Stimulated activated CD4-positive, alpha-beta T cell treated with anti-CD3 and anti-CD28 coated beads, Interleukin-15, amount 100 ng/mL, for 48 hours (primary cell): ENCODE measurements at places on chromosomes 13 and 19.

GRCh38 chr19:6608940-6609339 is 18.0 kb upstream of the CD70 start:
- no peak for DNase-seq

DNA sequence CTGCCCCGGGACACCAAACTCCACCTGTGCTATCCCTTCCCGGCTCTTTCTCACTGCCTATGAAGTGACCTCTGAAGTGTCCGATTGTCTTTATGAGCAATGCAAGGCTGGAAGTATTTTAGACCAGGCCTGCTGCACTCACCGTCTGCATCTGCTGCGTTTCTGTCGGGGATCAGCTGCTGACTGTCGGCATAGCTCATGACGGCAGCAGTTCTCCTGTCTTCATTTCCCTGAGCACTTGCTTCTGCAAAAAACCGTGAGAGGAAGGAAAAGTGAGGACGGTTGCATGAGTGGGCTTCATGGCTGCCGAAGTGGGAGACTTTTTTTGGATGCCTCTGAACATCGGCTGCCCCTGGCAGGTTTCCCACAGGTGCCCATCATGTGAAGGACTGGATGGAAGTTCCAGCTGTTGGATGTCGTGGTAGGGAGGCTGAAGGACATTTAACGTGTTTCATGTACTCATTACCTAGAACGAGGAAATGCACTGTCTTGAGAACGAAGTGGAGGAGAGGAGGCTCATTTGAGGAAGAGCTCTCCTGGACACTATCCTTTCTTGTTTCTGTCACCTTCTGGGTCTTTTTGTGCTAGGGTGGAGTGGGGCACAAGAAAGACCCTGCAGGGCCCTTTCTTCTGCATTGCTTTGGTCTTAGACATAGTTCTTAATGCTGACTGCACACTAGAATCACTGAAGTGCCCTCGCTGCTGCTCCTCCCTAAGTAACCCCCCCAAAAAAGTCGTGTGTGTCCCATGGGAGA is 94.7 kb downstream of the RNASEH2B start:
- no peak for DNase-seq

DNA sequence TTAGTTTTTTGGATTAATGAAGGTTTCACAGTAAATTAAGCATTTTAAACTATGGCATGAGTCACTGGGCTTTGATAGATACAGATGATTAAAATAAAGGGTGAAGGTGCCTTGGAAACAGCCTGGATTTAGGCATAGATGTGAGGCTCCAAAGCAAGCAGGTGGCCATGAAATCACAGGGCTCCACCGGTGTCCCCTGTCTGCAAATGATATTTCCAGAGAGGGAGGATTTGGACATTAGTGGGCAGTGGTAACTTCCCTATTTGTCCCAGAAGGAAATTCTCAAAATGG is 127.2 kb downstream of the COL4A1 start:
- no peak for DNase-seq

GRCh38 chr13:20125129-20125782 is 35.6 kb downstream of the GJA3 start:
- DNase-seq = no peak

- DNase-seq = no peak
Measured at GRCh38 chr13:105139048-105139379, 1396.4 kb downstream of the EFNB2 start.

DNA sequence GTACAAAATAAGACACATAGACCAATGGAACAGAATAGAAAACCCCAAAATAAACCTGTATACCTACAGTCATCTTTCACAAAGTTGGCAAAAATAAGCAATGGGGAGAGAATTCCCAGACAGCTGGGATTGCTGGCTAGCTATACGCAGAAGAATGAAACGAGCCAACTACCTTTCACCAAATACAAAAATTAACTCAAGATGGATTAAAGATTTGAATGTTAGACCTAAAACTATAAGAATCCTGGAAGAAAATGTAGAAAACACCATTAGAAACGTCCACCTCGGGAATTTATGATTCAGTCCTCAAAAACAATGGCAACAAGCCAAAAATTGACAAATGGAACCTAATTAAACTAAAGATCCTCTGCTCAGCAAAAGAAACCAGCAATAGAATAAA is 408.1 kb upstream of the SLITRK1 start:
- DNase-seq = no peak

GRCh38 chr19:33440241-33440640 is 66.7 kb downstream of the CEBPG start:
- no peak for DNase-seq

GRCh38 chr19:47323409-47323808 is 8.6 kb upstream of the C5AR2 start:
- DNase-seq = no peak

DNA sequence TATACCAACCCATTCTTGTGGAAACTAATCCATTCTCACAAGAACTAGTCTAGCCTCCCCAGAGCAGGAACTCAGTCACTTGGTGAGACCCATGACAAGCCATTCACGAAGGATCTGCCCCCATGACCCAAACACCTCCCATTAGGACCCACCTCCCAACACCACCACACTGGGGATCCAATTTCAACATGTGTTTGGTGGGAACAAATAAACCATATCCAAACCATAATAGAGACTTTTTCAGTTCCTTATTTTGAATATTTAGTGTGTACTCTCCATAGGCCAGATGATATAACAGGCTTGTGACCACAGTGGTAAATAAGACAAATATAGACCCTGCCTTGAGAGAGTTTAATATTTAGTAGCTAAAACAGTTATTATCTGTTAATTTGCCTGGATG is 227.5 kb upstream of the SERP2 start:
- DNase-seq = no peak

DNA sequence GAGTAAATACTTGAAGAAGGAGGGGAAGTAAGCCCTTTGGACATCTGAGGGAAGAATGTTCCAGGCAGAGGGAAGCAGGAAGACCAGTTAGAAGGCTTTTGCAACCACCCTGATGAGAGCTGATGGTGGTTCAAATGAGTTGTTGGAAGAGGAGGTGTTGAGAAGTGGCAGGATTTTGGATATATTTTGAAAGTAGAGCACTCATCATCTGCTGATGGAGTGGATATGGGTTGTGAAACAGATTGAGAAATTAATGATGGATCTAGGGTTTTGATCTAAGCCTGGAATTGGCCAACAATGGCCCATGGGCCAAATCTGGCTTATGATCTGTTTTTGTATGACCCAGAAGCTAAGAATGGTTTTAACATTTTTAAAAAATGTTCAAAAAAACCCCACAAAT is 230.7 kb downstream of the NDFIP2 start:
- DNase-seq = no peak

GRCh38 chr13:34174671-34175145 is 356.8 kb downstream of the RFC3 start:
- no peak for DNase-seq
